ENCODE measurements at places on chromosomes 12 and 14.

- H3K4me1 ChIP-seq, result no peaks in the 10 kb centered on the region
- no peak overlapping the region for H3K4me3 ChIP-seq
- H3K27me3 ChIP-seq, result peaks cover 4% of the 10 kb centered on the region
Observed at GRCh38 chr14:76672123-76672522, 89.1 kb upstream of the VASH1 start.

- H3K4me3 ChIP-seq, result peak overlapping the region; percentile 70
- H3K27me3 ChIP-seq, result peaks cover 3% of the 10 kb centered on the region
- DNase-seq, result no peak
- peaks cover 7% of the 10 kb centered on the region for H3K4me1 ChIP-seq
- peak overlapping the region; percentile 72 for H3K27ac ChIP-seq
Observed at GRCh38 chr12:95548056-95548538, 3.2 kb downstream of the USP44 start.

GRCh38 chr12:23550753-23551152 lies 398.7 kb downstream of the SOX5 start:
- no peak overlapping the region for H3K27ac ChIP-seq
- no peaks in the 10 kb centered on the region for H3K27me3 ChIP-seq
- H3K4me1 ChIP-seq, result no peaks in the 10 kb centered on the region
- DNase-seq, result no peak

DNA sequence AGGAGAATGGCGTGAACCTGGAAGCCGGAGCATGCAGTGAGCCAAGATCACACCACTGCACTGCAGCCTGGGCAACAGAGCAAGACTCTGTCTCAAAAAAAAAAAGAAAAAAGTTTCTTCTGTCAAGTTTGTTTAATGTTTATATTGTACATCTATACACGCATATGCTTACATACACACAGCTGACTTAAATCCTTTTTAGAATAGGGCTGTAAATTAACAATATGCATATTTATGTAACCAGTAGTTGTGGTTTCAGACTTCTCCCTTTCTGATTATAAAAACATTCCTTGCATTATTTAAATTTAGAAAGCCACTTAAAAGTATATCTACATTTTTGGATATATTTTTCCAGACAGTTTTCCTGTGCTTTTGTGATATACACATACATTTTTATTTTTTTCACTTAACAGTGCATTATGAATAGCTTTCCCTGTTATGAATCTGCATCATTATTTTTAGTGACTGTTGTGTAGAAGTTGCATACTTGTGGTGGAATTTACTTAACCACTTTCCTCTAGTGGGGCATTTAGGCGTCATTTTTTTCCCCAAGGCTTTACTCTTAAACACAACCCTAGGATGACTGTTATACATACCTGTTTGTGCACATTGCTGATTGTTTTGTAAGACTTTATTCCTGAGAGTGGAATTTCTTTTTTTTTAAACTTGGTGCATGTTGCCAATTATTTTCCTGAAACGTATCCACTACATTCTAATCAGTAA lies 29.4 kb downstream of the POLR3B start:
- no peak overlapping the region for H3K4me3 ChIP-seq
- no peaks in the 10 kb centered on the region for H3K27me3 ChIP-seq
- H3K36me3 ChIP-seq, result peaks cover 21% of the 10 kb centered on the region
- DNase-seq, result no peak
- no peaks in the 10 kb centered on the region for H3K4me1 ChIP-seq

All from suprapubic skin (tissue), 4 donors.